ENCODE measurements at places on chromosomes 6 and 20.

DNA sequence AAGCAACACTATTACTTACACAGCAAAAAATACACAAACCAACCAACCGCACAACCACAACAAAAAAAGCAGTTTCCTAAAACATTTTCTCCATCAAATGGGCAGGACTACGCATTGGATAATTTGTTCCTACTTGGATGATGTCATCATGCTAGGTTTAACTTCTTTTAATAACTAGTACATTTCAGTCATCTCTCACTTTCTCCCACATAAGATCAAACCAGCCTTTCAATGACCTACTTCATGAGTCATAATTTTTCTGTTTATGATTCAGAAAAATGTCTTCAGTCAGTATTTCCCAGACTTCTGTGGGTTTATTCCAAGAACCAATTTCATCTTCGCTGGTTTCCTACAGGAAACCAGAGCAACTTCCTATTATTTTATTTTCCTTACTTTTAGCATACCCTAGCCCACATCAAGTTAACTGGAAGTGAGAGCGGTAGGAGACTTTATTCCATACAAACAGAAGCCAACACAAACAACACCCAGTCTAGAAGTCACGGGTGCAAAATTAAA lies 134.2 kb downstream of the GMDS start:
- no peak for DNase-seq

- no peak for DNase-seq
These were observed 264.7 kb downstream of the ZNF217 start for GRCh38 chr20:53328961-53329360.

DNA sequence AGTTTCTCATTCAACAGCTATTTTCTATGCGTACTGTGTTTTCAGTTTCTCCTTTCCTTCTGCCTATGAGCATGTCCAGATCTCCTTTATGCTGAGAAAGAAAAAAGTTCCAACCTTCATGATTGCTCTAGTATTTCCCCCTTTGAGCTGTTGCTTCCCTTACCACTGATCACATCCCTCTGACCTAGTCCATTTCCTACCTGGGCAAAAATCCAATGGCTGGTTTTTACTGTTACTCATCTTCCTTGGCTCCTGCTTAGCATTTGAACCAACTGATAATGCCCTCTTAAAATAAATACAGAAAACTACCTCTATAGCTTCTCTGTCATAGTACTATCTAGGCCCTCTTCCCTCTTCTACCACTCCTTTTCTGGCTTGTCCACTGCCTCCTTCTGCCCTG lies 6.0 kb downstream of the RFX6 start:
- no peak for DNase-seq

- no peak for DNase-seq
These were observed 89.6 kb upstream of the RIPOR2 start for GRCh38 chr6:25025248-25025918.

DNA sequence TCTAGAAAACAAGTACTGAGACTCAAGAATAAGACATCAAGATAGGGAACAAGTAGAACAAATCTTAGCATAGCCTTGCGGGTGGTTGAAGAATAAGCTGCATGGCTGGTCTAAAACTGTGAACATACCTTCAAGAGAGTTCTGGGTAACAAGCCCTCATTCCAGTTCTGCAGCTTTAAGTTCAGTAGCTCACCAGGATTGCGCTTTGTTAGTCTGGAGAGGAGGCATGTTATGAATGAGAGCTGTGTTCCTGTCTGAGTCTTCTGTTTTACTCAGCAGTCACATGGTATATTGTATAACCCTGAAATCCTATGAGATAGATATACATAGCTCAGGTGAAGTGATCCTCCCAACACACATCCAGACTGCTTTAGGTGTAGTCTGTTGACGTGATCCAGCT lies 406.6 kb upstream of the IRAK1BP1 start:
- DNase-seq = no peak

GRCh38 chr6:44129841-44130322 lies 2.5 kb downstream of the TMEM63B start:
- no peak for DNase-seq

GRCh38 chr6:119484598-119484997 lies 135.0 kb upstream of the MAN1A1 start:
- DNase-seq = no peak

- no peak for DNase-seq
These were observed 16.8 kb downstream of the MRS2 start for GRCh38 chr6:24419526-24419925.

GRCh38 chr6:143279385-143279784 lies 171.1 kb downstream of the ADAT2 start:
- no peak for DNase-seq

DNA sequence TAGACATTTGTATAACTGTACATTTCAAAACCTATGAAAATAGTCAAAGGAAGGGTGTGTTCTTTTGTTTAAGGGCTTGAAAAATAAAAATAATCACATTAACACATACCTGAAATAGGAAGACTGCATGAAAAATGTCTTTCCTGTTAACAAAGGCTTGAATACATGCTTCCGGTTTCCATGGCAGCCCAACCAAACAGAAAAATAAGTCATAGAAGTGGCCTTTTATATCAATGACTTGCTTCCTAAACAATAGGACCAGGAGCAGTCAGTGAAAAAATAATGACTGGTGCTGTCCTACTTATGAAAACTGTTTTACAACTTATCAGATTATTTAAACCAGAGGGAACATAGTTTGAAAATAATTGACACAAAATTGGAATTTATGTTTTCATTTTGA lies 412.6 kb upstream of the PLCB4 start:
- DNase-seq = no peak

- DNase-seq = no peak
These were observed 50.7 kb downstream of the MRPL14 start for GRCh38 chr6:44076356-44077213.

DNA sequence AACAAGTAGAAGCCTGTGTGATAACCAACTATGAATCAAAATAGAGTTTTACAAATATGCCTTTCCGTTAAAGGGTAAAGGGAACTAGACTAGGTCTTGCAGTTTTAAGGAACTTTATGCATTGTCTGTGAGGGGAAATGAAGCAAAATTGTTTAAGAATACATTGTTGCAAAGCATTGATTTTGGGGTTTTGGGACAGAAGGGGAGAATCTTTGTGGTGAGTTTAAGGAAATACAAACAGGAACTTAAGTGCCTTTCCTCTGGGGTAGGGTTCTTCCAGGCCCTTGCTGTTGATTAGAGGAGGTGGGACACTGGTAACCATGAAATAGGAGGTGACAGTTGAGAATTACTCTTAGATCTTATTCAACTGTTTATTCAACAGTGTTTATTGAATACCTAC lies 4.7 kb downstream of the MAPK14 start:
- DNase-seq = no peak

DNA sequence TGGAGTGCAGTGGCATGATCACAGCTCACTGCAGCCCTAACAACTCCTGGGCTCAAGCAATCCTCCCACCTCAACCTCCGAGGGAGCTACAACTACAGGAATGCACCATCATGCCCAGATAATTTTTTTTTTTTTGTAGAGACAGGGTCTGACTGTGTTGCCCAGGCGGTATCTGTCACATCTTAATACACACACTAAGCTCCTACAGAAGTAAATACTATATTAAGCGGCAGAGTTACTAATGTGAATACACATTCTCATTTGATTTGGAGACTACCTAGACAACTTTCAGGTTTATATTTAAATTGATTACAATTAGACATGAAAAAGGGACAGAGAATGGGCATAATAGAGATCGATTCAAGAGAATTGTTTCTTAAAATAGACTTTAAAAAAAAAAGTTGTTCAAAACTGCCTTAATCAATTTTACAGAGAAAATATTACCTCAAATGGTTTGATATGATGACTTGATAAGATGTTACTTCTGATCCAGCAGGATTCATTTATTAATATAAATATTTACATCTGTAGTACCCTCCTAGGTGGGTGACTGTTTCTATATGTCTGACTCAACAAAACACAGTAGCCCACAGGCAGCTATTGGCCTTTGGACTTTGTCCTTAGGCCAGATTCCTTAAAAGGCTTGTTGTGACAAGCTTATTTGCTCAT lies 7.1 kb upstream of the LOC128125822 start:
- DNase-seq = no peak

DNA sequence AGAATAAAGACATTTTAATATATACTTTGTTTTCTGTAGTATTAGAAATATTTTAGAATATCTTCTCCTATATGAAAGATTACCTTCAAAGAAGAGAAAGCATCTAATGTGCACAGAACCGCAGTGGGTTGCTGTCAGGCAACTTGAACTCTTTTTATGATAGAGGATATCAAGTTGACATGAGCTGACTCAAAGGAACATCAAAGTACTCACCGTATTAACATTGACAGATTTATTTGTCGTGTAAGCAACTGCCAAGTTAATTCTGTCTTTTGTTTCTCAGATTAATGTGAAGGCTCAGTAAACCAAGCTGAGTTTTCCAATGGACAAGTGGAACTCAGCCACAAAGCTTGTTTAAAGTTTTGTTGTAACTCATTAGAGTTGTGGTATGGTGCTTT lies 2.2 kb upstream of the GINM1 start:
- no peak for DNase-seq

DNA sequence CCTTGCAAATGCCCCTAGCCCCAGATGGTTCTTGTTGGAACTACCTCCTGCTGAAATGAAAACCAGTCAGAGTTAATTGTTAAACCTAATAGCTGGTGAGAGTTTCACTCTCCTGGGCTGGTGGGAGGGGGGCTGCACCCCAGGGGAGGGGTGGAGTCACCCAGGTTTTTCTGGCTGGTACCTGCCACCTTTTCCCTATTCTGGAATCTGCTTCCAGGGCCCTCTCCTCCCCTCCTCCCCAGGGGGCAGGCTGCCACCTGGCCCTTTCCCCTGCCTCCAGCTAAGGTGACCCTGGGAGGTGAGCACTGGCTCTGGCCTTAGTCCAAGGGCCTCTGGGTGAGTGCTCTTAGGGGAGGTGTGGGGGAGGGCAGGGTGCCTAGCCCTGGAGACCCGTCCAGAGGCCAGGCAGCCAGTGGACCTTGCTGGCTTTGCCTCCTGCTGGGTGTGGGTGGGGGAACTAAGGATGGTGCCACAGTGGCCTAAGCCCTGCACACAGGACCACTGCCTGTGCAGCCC lies 48.8 kb upstream of the EPB41L1 start:
- DNase-seq = no peak

- no peak for DNase-seq
These were observed 75.1 kb downstream of the ADGRG6 start for GRCh38 chr6:142376800-142377496.

GRCh38 chr6:111559188-111560097 lies 46.2 kb downstream of the TRAF3IP2 start:
- no peak for DNase-seq

DNA sequence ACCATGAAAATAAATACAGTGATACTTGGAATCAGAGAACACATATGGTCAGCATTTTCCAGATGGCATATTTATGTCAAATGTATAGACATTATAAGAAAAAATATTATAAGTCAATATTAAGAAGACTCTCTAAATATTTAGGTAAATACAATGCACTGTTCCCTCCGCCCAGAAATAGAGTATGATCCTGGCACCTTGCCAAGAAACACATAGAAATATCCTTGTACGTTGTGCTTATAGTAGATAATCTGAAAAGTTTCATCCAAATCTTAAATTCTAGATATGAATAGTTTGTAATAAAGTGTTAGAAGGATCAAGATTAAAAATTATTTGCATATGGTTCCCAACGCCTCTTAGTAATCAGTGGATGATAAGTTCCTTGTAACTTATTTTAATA lies 645.8 kb upstream of the GJE1 start:
- DNase-seq = no peak

- no peak for DNase-seq
These were observed 157.8 kb downstream of the SCML4 start for GRCh38 chr6:107666084-107666980.

- DNase-seq = no peak
These were observed 104.2 kb upstream of the THEMIS start for GRCh38 chr6:128005009-128005408.

- DNase-seq = no peak
These were observed 120.0 kb downstream of the TMEM242 start for GRCh38 chr6:157203312-157203744.

- DNase-seq = no peak
These were observed 615.1 kb downstream of the KIF16B start for GRCh38 chr20:15958142-15958541.

DNA sequence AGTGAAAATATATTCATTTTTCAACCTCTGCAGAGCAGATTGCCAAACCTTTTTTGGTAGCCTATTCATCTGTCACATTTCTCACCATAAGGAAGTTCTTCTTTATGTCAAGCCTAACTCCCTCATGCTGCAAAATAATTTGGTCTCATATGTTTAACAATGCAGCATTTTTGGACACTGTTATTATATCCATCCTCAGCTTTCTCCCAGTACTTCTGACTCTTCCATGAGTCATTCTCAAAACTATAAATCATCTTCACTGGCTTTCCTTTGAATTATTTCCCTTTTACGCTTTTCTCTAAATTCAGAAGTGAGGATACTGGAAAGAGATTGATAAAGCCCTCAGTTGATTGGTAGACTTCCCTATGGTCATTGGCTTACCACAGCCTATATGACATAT lies 192.2 kb downstream of the TPBG start:
- DNase-seq = no peak

DNA sequence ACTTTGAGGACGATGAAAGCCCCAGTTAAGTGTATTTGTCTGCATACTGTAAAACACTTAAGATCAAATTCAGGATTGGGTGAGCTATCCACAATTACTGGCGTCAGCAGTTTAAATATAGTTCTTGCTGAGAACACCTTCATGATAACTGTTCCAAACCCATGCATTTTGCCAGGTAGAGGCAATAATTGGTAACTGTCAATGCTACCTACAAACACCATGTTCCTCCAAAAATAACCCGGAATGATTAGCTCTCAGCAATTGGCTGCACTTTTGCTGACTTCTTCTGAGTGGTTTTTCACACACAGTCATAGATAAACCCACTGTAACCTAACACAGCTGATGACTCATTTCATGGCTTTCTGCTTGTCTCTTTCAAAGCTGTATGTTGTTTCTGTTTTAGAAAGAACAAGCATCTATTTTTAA lies 1358.6 kb upstream of the GJE1 start:
- DNase-seq = no peak

DNA sequence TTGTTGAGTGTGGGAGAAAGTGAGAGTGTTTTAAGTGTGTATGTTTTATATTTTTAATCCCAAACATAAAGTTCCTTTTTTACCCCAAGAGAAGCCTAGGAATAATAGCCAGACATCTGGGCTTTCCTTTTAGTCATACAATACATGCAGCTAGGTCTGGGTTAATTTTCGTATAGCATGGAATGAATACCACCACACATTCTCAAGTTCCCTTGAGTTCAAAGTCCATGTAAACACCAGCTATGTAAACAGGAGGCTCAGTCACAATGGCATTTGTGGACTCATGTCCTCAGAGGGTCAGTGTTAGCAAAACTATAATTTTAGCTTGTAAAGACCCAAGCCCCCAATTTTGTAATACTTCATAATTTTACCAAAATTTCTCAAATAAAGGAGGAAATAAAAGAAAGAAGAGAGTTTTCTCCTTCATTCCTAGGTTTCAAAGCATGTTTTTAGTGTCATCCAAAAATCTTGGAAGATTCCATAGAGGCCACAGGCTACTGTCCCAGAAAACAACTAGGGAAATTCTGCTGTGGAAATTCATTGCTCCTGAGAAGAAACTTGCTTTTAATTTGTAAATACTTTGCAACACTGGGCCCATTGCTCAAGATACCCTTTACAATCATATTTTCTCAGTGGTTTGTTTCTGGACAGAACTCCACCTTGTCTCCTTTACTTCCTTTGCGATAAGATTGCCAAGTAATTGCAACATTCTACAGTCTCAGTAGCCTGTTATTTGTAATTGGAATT lies 671.2 kb downstream of the COL12A1 start:
- no peak for DNase-seq

GRCh38 chr20:63163596-63164483 lies 52.1 kb downstream of the YTHDF1 start:
- DNase-seq = no peak

- no peak for DNase-seq
These were observed 296 bp downstream of the ADNP start for GRCh38 chr20:50930976-50931305.

Data from activated naive CD4-positive, alpha-beta T cell treated with Interleukin-2 at 50 U/mL for 16 hours (primary cell).